ENCODE measurements at places on chromosomes 13 and 19.

DNA sequence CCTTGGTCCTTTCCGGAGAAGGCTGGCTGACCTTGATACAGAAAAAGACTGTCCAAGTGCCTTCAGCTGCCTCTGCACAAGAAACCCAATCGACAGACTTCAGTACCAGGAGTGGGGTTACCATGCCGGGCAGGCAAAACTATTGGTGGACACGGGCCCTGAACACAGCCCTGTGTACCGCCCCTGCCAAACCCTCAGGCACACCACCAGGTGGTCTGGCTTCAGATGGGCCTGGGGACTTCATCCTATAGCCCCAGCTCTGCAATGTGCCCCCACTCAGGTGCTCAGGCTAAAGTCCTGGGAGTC is 17.5 kb downstream of the TCF3 start:
- no peak for DNase-seq

- DNase-seq: no peak
Observed at GRCh38 chr13:97395447-97396136, 38.4 kb upstream of the RAP2A start.

- no peak for DNase-seq
Observed at GRCh38 chr19:53982611-53983010, 8.8 kb upstream of the CACNG6 start.

DNA sequence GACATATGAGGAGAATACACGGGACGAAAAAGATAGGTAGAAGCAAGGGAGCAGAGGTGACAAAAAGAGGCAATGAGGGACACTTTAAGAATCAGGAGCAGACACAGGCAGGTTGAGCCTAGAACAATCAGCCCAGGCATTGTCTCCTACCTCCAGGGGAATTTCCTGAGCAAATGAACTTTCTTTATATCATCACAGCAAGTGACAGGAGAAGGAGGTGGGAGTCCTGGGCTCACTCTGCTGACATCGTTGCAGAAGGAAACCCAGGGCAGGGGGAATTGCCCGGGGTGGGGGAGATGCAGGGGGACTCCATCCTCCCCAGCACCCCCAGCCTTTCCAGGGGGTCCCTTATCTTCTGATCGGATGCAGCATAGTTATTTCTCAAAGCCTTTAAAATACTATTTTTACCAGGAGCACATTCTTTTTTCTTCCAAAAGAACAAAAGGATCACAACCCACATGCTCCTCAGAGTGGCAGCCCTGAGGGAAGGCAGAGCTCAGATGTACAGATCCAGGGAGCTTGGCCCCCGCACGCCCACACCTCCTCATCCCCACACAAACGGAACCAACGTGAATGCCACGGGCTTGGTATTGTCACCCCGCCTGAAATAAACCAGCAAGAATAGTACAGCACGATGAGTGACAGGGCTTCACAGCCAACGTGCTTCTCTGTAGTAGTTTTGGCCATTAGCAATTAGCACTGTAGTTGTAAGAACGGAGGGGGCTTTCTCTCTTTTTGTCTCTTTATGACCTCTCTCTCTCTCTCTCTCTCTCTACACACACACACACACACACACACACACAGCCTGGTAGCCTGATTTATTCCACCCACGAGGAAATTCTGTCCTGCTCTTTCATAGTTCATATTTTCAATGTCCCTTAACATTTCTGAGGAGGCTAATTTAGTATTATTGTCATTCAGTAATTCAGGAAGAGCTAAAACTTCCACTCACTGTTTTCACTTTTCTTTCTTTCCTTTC is 169.5 kb upstream of the UBL3 start:
- DNase-seq: no peak

DNA sequence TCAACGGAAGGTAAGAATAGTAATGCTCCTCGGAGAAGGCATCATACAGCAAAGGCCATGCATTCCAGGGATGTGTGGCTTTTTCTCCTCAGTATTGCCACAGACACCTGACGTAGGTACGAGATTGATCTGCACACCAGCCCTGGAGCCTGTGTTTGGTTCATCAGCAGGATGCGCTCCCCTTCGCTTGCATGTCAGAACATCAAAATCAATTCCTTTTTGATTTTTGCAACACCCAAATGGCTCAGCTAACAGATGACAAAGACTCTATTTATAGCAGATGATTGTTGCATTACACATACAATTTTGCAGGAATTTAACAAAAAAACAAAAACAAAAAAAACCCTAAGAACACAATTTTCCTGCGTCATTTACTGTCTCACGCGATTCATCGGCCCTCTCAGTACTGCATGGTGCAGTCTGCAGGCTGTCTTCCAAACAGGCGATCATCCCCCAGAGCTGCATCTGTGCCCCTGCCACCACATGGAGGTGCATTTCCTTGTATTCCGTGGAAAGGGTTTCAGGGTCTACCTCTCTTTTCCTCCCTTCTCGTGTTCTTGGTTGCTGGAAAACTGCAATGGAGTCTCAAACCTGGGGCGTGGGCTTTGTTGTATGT is 207.3 kb downstream of the TEX29 start:
- no peak for DNase-seq

- DNase-seq: no peak
Observed at GRCh38 chr13:111622051-111622531, 301.6 kb downstream of the TEX29 start.

DNA sequence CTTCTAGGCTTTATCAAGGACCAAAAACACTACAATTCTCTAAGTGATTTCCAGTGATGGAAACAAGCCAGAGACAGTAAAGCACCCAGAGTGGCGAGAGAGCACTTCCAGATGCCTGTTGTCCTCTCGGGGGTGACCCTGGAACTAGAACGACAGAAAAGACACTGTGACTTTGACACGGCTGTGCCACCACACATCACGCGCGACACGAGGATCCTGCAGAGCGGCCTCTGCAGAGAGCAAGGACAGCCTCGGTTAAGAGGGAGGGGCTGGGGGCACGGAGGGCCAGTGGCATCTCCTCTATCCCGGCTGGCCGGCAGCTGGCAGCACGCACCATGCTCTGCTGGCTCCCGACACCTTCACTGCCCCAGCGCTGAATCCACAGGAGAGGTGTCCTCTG is 42.3 kb downstream of the SUGP2 start:
- no peak for DNase-seq

- no peak for DNase-seq
Observed at GRCh38 chr13:29937841-29938240, 87.4 kb upstream of the UBL3 start.

DNA sequence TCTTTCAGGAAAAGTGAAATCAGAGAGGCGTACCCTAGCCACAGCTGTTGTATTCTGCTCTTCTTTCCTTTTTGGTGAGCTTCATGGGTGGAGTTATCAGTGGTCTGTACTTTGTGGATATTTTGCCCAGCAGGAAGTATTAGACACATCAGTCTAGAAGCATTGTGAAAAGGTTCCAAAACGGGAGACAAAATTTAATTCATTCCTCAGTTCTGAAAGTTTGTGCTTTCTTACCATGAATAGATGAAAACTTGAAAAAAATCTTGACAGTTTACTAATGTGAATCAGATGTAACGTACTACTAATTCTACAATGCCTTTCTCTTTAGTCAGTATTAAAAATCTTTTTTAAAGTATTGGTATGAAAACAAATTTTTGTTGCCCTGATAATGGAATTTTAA is 116.8 kb downstream of the DNAJC3 start:
- DNase-seq: no peak

GRCh38 chr13:59534806-59535205 is 628.9 kb downstream of the DIAPH3 start:
- DNase-seq: no peak

GRCh38 chr13:51342706-51343105 is 3.2 kb downstream of the SERPINE3 start:
- no peak for DNase-seq

DNA sequence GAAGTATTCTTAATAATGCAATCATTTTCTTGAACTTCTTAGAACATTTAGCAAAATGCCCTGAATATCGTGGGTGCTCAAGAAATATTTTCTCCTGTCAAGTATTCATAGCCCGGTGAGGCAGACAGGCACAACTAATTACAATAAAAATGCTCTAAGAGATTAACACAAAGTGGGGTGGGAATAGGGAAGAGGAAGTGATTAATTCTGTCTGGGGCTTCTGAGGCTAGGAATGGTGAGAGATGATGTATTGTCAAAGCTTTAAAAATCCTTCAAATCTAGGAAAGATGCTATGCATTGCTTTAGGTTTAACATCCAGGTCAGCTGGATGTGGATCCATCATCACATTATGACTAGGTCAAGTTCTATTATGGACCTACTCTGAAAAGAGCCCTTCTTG is 66.9 kb upstream of the POSTN start:
- no peak for DNase-seq

DNA sequence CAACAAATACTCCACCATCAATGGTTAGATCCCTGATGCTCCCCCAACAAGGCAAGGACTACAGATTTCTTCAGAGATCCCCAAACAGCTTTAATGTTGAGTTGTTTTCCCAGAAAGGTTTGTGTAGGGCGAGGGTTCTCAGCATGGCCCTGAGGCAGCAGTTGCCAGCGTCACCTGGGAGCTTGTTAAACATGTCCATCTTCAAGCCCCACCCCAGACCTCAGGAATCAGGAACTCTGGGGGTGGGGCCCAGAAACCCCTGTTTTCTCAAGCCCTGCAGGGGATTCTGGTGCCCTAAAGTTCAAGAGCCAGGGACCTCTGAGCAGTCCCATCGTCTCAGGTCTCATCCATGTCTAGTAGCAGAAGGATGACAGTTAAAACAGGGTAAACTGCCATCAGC is 9.6 kb downstream of the EFNB2 start:
- no peak for DNase-seq

- DNase-seq: no peak
Observed at GRCh38 chr13:40189426-40189825, 477.0 kb downstream of the FOXO1 start.

- no peak for DNase-seq
Observed at GRCh38 chr19:8113017-8113416, 36.4 kb downstream of the FBN3 start.

- no peak for DNase-seq
Observed at GRCh38 chr19:43820098-43820883, 6.8 kb upstream of the ZNF283 start.

DNA sequence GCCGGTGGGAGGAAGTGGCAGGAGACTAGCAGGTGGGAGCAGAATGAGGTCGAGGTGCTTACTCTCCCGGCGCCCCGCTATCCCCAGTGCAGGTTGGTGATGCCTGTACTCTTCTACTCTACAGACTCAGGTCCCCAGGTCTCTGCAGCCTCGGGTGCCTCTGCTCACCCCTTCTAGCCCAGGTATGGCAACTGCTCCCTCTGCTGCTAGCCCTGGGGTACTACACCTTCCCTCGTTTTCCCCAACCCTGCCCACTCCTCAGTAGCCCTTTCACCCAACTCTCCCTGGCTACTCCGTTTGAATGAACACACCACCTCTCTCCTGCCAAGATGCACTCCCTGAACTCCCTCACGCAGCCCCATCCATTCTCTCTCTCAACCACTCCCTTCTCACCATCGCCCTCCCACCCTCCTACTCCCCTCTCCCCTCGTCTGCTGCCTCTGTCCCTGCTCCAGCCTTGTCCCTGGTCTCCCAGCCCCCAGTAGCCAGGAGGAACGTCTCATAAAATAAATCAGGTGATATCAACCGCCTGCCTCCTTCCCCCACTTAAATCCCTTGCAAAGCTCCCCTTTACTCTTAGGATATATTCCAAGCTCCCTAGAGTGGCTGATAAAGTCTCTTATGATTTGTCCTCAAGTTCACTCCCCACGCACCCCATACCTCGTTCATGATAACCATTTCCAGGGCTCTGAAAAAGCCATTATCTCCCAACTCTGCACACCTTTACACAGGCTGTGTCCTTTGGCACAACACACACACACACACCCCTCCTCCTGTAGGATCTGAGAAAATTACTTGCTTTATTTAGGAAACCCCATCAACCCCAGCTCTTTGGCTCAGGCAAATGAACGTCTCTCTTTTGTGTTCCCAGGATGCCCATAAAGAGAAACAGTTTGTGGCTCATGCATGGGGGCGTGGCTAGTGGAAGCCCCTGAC is 8.2 kb upstream of the MEIS3 start:
- DNase-seq: peak; percentile 79

GRCh38 chr13:106343836-106344235 is 191.6 kb downstream of the EFNB2 start:
- DNase-seq: no peak

DNA sequence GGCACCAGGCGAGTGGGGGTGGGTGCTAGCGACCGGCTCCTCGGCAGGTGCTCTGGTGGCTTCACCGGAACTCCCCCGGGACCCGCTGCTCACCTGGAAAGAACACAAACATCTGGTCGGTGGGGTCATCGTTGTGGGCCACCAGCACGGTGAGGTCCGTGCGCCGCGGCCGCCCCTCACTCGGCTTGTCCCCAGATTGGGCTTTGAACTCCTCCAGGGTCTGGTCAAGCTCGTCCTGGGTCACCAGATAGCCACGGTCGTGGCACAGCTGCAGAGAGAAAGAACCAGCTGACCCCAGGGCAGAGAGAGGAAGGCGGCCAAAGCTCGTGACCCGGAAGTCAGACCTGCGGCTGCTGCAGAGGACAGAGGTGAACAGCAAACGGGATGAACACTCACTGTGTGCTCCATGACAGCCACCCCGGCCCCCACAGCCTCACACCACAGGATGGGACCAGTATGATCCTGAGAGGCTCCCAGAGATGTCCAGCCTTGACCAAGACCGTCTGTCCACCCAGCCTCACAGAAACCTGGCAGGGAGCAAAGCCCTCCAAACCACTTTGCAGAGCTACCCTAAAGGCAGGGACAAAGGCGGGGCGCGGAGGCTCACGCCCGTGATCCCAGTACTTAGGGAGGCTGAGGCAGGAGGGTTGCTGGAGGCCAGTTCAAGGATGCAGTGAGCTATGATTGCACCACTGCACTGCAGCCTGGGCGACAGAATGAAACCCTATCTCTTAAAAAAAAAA is 1.2 kb downstream of the POLR2E start:
- DNase-seq: no peak

- DNase-seq: no peak
Observed at GRCh38 chr13:114078461-114079451, 53.7 kb downstream of the RASA3 start.

DNA sequence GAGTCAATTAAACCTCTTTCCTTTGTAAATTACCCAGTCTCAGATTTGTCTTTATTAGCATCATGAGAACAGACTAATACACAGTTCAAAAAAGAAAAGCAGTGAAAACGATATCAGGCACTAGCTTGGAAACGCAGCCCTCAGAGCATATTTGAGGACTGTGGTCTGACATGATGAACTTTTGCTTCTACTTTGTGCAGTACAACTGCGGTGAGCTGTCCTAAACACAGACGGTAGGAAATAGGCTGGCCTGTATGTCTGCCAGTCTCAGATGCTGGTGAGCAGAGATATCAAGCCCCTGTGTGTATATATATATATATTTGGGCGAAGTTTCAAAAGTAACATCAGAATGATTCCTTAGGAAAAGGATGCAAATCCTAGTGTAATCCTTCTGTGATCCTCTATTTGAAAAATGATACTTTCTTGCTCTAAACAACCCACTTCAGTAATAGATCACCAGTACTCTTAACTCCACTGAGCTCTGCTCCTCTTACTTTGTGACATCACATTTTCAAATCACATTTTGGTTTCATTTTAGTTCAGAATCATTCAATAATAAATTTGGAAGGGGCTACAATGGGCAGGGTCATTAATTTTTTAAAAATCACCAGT is 74.4 kb downstream of the TNFRSF19 start:
- DNase-seq: no peak

Data from NCI-H1436 (cell line).